ENCODE measurements at places on chromosomes 5 and 9. TPM values are rescaled to one million over a fixed set of nuclear protein-coding genes. Genes with fewer than 3 reads are reported as not detected.

DNA sequence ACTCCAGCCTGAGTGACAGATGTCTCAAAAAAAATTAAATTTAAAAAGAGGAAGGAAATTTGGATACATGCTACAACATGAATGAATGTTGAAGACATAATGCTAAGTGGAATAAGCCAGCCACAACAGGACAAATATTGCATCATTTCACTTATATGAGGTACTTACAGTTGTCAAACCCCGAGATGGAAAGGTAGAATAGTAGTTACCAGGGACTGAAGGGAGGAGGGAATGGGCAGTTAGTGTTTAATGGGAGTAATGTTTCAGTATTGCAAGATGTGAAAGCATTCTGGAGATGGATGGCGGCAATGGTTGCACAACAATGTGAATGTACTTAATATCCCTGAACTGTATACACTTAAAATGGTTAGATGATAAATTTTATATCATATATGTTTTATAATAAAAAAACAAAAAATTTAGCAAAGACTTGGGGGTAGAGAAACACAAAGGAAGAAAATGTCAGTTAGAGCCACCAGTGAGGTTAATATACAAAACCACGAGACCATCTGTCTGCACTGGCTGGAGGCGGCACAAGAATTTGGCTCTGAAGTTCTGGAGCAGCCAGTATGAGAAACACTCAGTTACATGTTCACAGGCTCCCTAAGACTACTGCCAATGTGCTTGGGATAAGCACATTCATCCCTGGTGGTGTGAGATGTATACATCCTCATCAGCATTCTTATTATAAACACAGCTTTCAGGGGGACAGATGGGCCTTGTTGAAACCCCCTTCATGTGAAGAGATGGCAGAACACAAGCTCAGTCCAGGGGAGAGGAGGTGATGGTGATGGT lies 37.0 kb upstream of the RPS23 start:
- H3K4me1 ChIP-seq: peaks cover 12% of the 10 kb centered on the region
- H3K36me3 ChIP-seq: no peaks in the 10 kb centered on the region
- H3K4me3 ChIP-seq: no peak overlapping the region
- H3K27ac ChIP-seq: no peak overlapping the region
- DNase-seq: no peak

GRCh38 chr5:77518304-77518703 lies 26.2 kb upstream of the WDR41 start:
- no peak overlapping the region for H3K27ac ChIP-seq
- H3K36me3 ChIP-seq: no peaks in the 10 kb centered on the region
- no peaks in the 10 kb centered on the region for H3K4me1 ChIP-seq
- H3K4me3 ChIP-seq: no peak overlapping the region

GRCh38 chr5:35960328-35960727 lies 21.9 kb upstream of the CAPSL start:
- no peaks in the 10 kb centered on the region for H3K36me3 ChIP-seq
- H3K4me1 ChIP-seq: no peaks in the 10 kb centered on the region
- no peaks in the 10 kb centered on the region for H3K27me3 ChIP-seq
- no peak for DNase-seq
- no peak overlapping the region for H3K4me3 ChIP-seq

Gene IFNA2
- not detected for total RNA-seq

Measured in right atrium auricular region (tissue), 2 donors.